ENCODE measurements at places on chromosomes 3 and 15.

GRCh38 chr3:45664578-45664977 lies 24.6 kb upstream of the SACM1L start:
- DNase-seq = no peak

- DNase-seq = no peak
These were observed 239.3 kb upstream of the ZNF717 start for GRCh38 chr3:76024640-76025039.

DNA sequence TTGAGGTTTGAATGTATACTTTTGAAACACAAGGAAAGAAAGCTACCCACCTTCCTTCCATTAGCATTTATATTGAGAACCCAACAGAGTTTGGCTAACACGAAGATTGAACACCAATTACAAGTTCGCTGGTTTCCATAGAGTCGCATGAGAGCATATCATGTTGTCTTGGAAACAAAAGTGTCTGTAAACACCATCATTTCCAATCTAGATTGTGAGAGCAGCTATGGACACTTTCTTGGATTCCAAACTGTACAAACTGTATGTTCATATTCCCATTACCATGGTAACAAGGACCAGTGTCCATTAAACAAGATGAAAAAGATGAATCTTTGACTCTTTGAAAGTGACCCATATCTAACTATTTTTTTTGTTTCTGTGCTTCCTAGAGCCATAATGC lies 529.9 kb upstream of the ROBO1 start:
- no peak for DNase-seq

DNA sequence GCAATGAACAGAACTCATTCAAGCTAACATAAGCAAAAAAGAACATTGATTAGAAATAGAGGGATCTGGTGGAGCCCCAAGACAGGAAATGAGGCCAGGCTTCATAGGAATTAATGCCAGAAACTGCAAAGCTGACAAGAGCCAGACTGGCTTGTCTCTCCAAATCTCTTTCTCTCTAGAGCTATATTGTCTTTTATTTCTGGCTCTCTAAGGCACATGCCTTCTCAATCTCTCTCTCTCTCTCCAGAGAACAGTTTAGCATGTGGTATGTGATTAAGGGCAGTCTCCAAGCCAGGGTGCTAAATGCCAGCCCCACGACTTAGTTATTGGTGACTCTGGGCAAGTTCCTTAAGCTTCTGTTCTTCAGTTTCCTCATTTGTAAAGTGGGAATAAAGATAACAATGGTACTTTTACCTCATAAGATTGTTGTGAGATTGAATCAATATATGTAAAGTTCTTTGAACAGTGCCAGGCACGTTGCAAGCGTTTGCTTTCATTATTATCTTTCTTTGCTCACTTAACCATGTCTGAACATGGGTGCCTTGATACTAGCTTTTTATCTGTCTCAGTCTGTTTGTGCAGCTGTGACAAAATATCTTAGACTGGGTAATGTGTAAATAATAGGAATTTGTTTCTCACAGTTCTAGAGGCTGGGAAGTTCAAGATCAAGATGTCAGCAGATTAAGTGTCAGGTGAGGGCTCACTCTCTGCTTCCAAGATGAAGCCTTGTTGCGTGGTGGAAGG lies 123.2 kb downstream of the BDH1 start:
- DNase-seq = no peak

DNA sequence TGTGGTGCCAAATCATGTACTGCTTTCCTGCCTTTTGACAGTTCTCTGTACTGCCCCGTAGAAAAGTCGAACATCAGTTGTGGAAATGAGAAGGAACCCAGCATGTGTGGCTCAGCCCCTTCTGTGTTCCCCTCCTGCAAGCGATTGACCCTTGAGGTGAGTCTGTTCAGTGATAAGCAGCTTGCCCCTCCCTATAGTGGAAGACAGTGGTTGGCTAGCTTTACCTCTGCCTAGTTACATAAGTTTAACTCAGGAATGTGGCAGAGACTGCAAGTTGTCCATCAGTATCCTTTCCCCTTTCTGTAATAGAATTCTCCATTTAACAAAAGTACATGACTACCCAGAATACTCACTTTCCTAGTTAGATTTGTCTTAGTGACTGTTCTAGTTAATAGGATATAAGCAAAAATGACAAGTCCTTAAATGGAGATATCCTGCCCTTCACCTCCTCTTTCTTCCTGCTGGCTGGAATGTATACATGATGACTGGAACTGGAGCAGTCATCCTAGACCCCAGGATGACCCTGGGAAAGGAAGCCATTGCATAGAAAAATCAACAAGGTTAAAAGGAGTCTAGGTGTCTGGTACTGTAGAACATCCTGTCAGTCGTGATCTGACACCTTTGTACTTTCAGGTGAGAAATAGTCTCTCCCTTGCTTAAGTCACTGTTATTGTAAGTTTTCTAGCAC lies 10.6 kb downstream of the SETMAR start:
- no peak for DNase-seq

- no peak for DNase-seq
These were observed 3.4 kb downstream of the SCN5A start for GRCh38 chr3:38646062-38646461.

DNA sequence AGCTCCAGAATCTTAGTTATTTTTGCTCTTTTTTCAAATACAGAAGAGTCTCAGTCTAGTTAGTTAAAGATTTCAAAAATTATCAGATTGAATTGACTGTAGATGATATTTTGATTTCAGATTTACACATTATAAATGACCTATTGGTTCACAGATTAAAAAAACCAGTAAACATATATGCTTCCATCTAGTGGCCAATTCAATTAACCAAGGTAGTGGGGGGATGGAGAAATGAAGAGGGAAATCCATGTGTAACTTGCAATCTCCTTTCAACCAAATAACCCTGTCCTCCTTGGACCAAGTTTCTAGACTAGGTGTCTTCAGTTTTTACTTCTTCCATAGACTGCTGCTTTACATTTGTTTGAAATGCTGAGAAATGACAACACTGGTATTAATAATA lies 789.8 kb downstream of the ROBO1 start:
- DNase-seq = no peak

- no peak for DNase-seq
These were observed 257.7 kb upstream of the AZI2 start for GRCh38 chr3:28606283-28606682.

DNA sequence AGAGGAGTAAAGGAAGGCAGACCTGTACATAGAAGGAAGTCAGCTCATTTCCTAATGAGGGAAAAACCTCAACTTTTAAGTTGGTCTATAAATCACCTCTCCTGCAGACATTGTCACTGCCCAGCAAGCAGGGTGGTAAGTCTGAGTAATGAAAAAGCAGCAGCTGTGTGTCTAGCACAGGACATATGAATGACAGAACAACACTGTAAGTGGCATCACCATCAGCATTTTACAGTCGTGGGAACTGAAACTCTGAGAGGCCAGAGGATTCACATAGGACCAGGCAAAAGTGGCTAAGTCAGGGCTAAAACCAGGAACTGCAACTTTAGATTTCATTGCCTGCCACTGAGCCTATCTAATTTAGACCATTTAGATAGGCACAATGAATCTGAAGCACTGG lies 235.6 kb downstream of the CLSTN2 start:
- DNase-seq = no peak

- DNase-seq = no peak
These were observed 163.7 kb downstream of the TCF12 start for GRCh38 chr15:57082054-57082728.

- DNase-seq = no peak
These were observed 230.2 kb downstream of the CPNE4 start for GRCh38 chr3:131804565-131805133.

DNA sequence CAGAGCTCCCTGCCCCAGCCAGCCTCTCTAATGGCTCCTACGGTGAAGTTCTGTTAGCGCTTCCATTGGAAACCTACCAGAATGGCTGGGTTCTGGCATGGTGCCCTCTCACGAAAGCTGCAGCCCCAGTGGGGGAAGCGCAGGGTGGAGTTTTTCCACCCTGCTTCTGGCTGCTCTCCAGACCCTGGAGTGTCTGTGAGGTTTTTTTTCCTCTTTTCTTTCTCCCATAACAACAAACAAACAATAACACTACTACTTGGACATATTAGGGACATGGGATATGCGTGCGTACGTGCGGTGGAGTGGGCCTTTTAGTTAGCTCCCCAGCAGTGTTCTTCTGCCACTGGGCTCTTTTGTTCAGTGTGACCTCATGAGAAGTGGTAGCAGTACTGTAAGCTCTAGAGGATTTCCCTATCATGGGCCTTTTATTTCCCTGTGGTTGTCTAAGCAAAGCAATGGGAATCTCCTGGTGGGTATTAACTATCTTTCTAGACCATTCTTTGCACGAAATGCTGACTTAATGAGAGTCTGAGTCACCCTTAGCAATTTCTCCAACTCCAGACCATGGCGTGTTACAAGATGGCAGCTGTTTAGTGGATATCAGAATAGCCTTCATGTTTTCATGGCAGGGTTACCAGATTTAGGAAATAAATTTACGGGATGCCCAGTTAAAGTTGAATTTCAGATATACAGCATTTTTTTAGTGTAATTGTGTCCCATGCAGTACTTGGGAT lies 161.9 kb downstream of the FNDC3B start:
- DNase-seq = no peak

GRCh38 chr15:100261302-100262240 lies 80.2 kb downstream of the ADAMTS17 start:
- DNase-seq = no peak

GRCh38 chr3:49248840-49249227 lies 28.2 kb downstream of the C3orf62 start:
- DNase-seq = no peak

DNA sequence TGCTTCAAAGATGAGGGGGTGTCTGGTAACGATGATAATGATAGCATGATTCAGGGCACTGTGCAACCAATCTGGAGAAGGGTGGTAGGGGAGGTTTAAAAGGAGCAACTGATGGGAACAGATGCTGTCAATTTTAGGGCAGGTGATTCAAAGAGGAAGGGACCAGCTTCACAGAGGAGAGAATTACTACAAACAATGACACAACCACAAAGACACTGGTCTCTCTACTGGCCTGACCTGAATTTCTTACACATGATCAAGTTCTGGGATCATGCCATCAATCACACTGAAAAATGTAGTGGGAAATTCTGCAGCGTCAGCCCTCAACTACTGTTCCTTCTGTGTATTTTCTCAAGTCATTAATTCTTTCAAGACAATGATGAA lies 2.6 kb upstream of the CDV3 start:
- DNase-seq = no peak

- DNase-seq = no peak
These were observed 435.7 kb downstream of the NAALADL2 start for GRCh38 chr3:175294793-175295192.

DNA sequence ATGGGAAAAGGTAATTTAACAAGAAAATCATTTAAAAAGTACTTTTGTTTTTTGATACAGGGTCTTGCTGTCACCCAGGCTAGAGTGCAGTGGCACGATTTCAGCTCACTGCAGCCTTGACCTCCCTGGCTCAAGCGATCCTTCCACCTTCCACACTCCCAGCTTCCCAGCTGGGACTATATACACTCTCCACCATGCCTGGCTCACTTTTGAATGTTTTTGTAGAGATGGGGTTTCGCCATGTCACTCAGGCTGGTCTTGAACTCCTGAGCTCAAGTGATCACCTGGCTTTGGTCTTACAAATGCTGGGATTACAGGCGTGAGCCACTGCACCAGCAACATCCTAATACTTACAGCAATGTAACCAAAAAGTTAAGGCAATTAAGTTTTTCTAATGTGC lies 3.5 kb upstream of the ZBTB11 start:
- no peak for DNase-seq

- no peak for DNase-seq
These were observed 42.2 kb downstream of the ZNF609 start for GRCh38 chr15:64502551-64502950.

DNA sequence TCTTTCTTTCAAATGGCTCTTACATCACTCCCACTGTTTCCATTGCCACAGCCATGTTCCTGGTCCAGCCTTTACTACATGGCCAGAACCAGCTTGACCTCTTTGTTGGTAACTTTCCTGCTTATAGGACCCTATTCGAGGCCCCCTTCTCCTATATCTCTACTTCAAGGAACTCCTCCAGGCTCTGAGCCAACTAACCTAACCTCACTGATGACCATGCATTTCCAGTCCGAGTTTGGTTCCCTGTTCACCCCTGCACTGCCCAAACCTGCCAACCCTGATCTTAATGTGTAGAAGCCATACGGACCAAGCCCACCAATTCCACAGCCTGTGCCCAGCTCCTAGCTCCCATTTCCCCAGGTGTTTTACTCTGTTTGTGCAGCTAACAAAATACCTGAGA lies 38.4 kb upstream of the TIPARP start:
- no peak for DNase-seq

- no peak for DNase-seq
These were observed 89.3 kb downstream of the DIPK2A start for GRCh38 chr3:144060881-144061280.

DNA sequence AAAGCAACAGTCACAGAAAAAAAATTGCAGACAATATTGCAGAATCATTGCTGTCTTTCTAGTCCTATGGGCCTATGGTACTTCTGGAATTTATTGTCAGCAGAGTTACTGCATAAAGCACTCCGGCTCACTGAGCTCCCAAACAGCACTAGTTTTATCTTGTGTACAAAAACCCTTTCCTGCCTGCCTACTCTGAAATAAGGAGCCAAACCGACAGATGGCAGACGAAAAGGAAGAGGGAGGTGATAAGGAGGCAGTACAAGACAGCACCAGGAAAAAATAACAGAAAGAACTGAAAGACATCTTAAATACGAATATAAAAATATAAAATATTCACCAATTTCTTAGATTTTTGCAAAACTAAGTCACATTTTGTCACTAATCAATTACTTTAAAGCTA lies 15.6 kb downstream of the HERC1 start:
- no peak for DNase-seq

GRCh38 chr3:38349684-38350359 lies 3.2 kb downstream of the XYLB start:
- DNase-seq = no peak

- no peak for DNase-seq
These were observed 95.7 kb downstream of the ROBO1 start for GRCh38 chr3:79672075-79672474.

DNA sequence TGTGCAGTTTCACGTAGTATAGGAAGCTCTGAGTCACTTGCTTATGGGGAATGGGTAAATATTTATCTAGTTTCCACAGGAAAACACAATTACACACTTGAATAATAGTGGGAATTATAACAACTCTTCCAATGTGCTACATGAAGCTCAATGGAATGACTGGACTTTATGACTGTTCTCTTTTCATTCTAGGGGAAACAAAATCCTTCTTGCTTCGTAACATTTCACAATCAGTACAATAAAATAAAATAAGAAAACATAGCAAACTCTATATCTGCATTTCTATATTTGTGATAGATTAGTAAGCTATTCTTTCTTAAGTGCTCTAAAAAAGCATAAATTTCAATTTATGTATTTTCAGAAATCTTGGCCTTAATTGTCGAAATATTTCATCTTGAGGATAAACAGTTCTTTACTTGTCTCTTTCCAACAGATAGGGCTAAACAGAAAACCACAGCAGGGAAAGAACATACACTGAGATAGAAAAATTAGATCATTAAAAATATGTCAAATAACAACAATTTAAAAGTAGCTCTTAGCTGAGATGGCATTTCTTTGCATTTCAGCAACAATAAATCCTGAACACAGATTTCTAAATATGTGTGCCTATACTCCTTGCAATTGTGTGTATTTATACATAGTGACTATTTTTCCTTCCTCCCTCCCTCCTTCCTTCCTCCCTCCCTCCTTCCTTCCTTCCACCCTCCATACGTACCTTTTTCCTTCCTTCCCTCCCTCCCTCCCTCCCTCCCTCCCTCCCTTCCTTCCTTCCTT lies 395.5 kb upstream of the KCNMB2 start:
- no peak for DNase-seq

- no peak for DNase-seq
These were observed 87.2 kb downstream of the MB21D2 start for GRCh38 chr3:192830291-192831110.
